ENCODE measurements at places on chromosomes 2 and 18.

- DNase-seq, result peak; percentile 26
Measured at GRCh38 chr18:63974991-63975390, 5.1 kb downstream of the SERPINB8 start.

DNA sequence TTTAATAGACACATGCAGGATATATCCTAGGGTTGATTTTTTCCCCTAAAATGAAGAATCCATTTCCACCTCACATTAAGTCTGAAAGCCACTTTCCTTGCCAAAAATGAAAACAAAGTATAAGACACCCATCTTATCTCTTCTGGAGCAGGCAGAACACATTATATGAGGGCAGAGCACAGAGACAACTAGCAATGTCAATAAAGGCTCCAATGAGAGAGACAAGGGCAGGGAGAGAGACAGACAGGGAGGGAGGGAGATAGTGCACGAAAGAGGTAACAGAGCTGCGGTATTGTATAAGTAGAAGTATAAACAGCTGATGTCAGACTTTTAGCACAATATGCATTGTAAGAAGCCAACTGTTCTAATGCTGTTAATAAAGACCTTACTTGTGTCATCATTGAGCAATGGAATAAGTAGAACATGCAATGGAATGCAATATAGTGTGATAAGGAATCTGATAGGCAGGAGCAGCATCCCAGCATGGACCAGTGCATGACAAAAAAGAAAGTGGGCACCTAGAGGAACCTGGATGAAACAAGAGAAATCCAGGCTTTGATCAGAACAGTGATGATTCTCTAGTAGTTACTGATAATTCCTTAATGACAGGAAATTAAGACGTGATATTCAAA lies 150.6 kb upstream of the TCF4 start:
- DNase-seq, result no peak

DNA sequence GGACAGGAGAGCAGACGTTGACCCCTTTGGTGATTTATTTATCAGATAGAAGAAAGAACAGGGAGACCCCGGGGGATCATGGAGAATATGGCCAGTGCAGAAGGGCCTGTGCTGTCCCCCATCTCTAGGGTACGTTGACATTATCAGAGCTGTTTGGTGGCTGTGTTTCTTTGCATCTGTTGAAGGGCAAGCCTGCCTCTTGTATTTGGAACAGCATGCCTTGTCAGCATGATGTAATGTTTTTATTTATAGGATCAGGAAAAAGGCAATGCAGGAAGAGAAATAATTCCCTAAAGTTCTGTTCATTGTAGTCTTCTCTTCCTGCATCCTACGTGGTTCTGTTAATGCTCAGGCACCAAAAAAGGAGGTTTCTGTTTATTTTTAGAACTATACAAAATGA lies 49.8 kb upstream of the CABYR start:
- no peak for DNase-seq

DNA sequence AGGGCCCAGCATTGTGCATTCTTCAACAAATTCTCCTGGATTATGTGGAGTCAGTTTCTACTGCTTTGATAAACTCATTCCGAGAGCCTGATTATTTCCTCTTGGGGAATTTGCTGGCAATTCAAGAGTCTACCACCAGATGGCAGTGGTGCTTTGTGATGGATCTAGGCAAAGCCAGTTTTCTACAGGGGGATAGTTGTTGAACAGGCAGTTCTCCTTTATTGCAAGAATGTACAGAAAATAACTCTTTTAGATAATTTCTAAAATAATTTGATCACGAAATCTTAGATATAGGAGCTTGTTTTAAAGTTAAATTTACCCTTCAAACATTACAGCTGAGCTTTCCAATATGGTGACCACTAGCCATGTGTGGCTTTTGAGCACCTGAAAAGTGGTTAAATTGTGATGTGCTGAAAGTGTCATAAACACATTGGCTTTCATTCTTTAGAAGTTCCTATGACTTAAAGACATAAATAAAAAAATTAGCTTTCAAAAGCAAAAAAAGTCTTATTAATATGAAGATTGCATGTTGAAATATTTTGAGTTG lies 66.7 kb upstream of the HAAO start:
- DNase-seq, result peak; percentile 72

- DNase-seq, result no peak
Measured at GRCh38 chr2:239211396-239212094, 189.3 kb downstream of the HDAC4 start.
